ENCODE measurements at places on chromosomes 7 and 10. TPM values are rescaled to one million over a fixed set of nuclear protein-coding genes. Genes with fewer than 3 reads are reported as not detected.
A peak's percentile ranks its signal among the peaks of the same experiment; 100 is the strongest.

Gene ACTL6B
- not detected for total RNA-seq

Gene TRIM8
- total RNA-seq, result 69.2 TPM

GRCh38 chr7:119007236-119007635 lies 782.7 kb downstream of the ANKRD7 start:
- no peak for DNase-seq
- no peak overlapping the region for H3K27ac ChIP-seq
- no peak overlapping the region for H3K4me3 ChIP-seq
- no peaks in the 10 kb centered on the region for H3K27me3 ChIP-seq
- no peaks in the 10 kb centered on the region for H3K36me3 ChIP-seq

DNA sequence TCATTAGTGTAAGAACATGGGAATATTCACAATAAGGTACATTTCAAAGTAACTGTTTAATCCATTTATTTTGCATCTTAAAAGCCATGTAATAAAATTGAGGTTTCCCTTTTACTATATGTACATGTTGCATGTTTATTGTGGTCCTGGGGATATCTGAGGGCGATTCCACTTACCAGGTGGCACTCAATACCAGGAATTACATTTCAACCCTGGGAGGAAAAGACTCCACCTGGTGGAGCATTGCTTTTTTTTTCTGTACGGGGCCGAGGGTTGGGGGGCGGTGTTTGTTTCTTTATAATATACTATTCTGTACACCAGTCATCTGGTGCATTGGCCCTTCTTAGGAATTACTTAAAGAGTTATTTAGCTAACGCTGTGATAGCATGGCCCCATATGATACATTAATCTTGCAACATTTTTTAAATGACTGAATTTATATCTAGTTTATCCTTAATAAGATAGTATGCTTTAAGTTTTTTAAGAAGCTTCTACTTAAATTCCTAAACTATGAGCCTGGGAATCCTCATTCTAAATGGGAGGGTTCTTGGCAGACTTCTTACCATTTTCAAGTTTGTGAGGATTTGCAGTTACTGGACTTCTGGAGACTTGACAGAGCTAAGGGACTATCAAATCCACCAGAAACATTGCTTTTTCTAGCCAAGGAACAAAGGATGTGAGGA lies 7.2 kb upstream of the HGF start:
- no peak overlapping the region for H3K27ac ChIP-seq
- H3K4me1 ChIP-seq, result no peaks in the 10 kb centered on the region
- no peaks in the 10 kb centered on the region for H3K27me3 ChIP-seq
- no peak for DNase-seq

GRCh38 chr10:102408131-102408727 lies 10.4 kb downstream of the PSD start:
- no peak overlapping the region for H3K27ac ChIP-seq
- H3K4me3 ChIP-seq, result peak overlapping the region; percentile 17
- peaks cover 1% of the 10 kb centered on the region for H3K36me3 ChIP-seq

DNA sequence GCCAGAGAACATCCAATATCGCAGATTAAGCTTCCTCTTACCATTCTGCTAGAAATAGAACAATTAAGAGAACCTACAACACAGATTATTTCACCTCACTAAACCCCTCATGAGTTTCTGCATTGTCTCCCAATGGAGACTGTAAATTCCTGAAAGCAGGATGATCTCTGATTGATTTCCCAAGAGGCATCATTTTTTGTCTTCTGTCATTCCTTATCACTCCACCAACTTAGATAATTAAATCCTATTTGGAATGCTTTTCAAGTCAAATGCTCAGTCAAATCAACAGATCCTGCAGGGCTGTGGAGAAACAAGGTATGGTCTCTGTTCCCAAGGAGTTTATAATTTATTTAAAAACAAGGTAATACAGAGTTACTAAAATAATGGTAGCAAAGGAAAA lies 161.5 kb downstream of the MTERF1 start:
- H3K4me3 ChIP-seq, result no peak overlapping the region
- no peaks in the 10 kb centered on the region for H3K4me1 ChIP-seq
- H3K27me3 ChIP-seq, result peaks cover 4% of the 10 kb centered on the region
- H3K27ac ChIP-seq, result no peak overlapping the region
- no peak for DNase-seq

DNA sequence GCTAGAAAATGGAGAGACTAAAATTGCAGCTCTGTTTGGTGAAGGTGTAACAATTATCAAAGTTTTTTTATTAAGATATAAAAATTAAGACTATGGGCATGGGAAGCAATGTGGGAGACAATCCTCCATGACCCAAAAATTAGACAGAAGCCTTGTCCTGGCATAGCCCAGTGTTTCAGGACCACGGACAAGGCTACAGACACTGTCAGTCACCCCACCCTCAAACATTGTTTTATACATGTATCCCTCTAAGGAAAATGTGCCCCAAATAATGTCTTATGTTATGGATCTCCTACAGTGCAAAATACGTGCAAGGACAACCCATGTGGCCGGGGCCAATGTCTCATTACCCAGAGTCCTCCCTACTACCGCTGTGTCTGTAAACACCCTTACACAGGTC lies 24.0 kb downstream of the HABP2 start:
- H3K4me1 ChIP-seq, result no peaks in the 10 kb centered on the region
- H3K27ac ChIP-seq, result no peak overlapping the region
- H3K36me3 ChIP-seq, result no peaks in the 10 kb centered on the region
- H3K4me3 ChIP-seq, result no peak overlapping the region

DNA sequence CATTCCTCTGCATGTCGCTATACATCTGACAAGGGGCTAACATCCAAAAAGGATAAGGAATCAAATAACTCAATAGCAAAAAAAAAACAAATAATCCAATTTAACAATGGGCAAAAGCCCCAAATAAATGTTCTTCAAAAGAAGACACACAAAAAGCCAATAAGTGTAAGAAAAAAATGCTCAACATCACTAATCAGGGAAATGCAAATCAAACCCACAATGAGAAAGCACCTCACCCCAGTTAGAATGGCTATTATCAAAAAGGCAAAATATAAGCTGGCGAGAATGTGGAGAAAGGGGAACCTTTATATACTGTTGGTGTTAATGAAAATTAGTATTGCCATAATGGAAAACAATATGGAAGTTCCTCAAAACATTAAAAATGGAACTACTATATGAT lies 14.3 kb downstream of the ARHGAP12 start:
- H3K4me3 ChIP-seq, result no peak overlapping the region
- no peak overlapping the region for H3K27ac ChIP-seq
- DNase-seq, result no peak
- H3K4me1 ChIP-seq, result peaks cover 14% of the 10 kb centered on the region
- H3K36me3 ChIP-seq, result no peaks in the 10 kb centered on the region

GRCh38 chr10:20614911-20615310 lies 282.2 kb downstream of the NEBL start:
- H3K27me3 ChIP-seq, result no peaks in the 10 kb centered on the region
- H3K4me3 ChIP-seq, result no peak overlapping the region
- H3K4me1 ChIP-seq, result no peaks in the 10 kb centered on the region

DNA sequence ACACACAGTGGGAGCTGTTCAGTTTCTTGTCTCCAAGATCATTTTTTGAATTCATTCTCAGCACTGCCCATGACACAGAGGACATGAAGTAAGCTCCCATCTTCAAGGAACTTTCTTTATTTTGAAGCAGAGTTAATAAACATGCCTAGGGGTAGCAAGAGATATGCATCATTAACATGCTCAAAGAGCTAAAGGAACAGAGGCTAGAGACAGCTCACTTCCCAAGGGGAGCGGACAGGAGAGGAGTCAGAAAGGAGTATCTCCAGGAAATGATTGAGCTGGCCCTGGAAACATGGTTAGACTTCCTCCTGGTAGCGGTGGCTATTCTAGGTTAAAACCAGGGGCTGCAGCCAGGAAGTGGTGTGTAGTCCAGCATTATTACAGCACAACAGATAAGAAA lies 135.9 kb downstream of the GPAM start:
- H3K4me3 ChIP-seq, result no peak overlapping the region
- no peaks in the 10 kb centered on the region for H3K27me3 ChIP-seq
- H3K36me3 ChIP-seq, result no peaks in the 10 kb centered on the region
- H3K27ac ChIP-seq, result no peak overlapping the region

DNA sequence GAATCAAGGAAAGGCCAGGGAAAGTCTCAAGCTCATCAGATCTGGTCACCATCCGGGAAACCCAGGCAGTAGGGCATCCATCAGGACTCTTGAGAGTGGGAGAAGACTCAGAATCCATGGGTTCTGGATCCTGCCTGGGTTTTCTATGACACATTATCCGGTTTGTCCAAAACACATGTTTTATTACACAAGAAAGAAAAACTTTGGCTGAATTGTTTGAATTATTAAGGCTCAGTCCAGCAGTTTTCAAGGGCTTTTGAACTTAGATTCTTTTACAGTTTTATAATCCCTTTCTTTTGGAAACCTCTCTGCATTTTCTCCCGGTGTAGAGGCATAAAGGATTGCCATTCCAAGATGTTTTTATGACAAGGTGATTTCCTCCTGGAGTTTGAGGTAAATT lies 528.5 kb upstream of the MGMT start:
- H3K4me3 ChIP-seq, result no peak overlapping the region
- no peaks in the 10 kb centered on the region for H3K27me3 ChIP-seq
- H3K4me1 ChIP-seq, result no peaks in the 10 kb centered on the region
- DNase-seq, result no peak
- H3K27ac ChIP-seq, result no peak overlapping the region

GRCh38 chr7:142593106-142593505 lies 156.2 kb upstream of the PRSS1 start:
- H3K4me1 ChIP-seq, result no peaks in the 10 kb centered on the region
- no peak overlapping the region for H3K4me3 ChIP-seq
- no peaks in the 10 kb centered on the region for H3K27me3 ChIP-seq
- no peaks in the 10 kb centered on the region for H3K36me3 ChIP-seq
- H3K27ac ChIP-seq, result no peak overlapping the region

DNA sequence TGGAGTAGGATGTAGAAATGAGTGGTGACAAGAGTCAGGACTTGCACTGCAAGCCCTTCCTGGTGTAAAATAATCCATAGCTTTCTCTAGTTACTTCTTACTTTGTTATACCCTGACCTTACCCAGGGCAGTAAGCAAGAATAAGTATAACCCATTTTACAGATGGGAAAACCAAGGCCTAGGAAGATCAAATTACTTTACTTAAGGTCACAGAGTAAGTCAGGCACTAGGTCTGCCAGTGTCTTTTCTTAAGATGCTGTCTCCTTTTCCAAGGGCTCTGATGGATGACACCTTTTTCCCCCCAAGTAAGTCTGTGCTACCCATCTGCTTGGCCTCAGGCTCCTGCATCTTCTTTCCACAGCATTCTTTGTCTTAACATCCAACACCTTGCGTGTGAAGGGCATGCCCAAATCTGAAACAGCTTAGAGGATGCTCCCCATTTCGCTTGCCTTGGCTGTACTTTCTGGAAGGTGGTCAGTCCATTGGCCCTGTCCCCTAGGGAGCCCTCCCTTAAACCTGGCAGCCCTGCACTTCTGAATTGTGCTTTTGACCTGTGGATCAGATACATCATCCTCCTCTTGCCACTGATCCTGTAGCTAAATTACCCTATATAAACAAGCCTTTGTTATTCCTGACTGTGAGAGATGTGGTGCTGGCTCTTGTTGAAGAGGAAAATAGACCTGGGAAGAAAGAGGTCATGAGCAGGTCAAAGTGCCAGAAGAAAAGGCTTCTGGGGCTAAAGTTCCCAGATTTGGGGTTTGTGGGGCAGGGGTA lies 168.6 kb downstream of the LRMDA start:
- no peak overlapping the region for H3K27ac ChIP-seq
- no peaks in the 10 kb centered on the region for H3K36me3 ChIP-seq
- no peaks in the 10 kb centered on the region for H3K4me1 ChIP-seq
- DNase-seq, result no peak

- peaks cover 12% of the 10 kb centered on the region for H3K4me1 ChIP-seq
- no peak overlapping the region for H3K4me3 ChIP-seq
- no peak for DNase-seq
- H3K36me3 ChIP-seq, result no peaks in the 10 kb centered on the region
Observed at GRCh38 chr10:12500381-12501303, 151.3 kb downstream of the CAMK1D start.

DNA sequence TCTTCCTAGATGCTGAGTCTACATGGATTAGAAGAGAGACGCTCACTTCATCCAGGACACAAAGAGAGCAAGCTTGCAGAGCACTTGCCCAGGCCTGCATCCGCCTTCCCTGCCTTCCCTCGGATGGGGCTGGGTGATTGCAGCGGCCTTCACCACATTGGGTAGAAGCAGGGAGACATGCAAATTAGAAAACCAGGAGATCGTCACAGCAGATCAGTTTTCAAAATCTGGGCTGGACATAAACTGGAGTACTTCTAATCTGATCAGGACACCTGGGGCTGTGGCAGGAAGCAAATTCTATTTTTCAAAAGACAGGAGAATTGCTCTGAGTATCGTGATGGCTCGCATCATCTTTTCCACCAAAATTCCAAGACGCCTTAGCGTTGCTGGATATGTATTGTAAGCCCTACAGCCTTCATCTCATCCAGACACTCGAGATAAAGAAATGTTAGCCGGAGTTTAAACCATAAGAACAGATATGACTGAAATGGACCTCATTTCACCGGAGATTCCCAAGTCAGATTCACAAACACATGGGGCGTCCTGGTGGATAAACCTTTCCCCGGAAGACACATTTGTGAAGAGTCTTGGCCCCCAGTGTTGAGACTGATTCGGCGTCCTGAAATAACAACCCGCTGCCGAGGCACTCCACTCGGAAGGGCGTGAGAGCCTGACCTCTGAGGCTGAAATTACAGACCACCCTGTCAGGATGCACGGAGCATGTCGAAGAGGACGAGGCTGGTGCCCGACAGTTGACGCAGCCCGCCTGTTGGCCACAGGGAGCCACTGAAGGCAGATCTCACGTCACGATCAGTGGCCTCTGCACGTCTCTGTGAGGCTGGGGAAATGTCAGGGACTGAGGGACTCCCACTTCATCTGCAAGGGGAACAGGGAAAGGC lies 91.2 kb upstream of the PARD3 start:
- H3K4me3 ChIP-seq, result no peak overlapping the region
- no peaks in the 10 kb centered on the region for H3K27me3 ChIP-seq
- DNase-seq, result no peak
- no peaks in the 10 kb centered on the region for H3K36me3 ChIP-seq

DNA sequence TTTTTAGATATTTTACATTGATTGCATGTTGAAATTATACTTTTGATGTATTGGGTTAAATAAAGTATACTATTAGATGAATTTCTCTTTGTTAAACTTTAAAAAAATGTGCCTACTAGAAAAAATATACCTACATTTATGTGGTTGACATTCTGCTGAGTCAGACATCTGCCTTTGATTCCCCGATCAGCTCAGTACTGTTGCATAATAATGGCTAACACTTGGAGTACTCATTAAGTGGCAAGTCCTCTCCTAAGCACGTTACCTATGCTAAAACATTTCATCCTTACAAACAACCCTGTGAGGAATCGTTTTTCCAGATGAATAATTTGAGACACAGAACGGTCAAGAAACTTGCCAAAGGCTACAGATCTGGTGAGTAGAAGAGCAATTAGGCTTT lies 14.0 kb upstream of the SEM1 start:
- H3K36me3 ChIP-seq, result no peaks in the 10 kb centered on the region
- H3K4me1 ChIP-seq, result no peaks in the 10 kb centered on the region
- H3K27me3 ChIP-seq, result no peaks in the 10 kb centered on the region
- H3K27ac ChIP-seq, result no peak overlapping the region
- DNase-seq, result no peak
